Suprapubic skin (tissue), 4 donors: ENCODE measurements at places on chromosomes 5 and 9.

DNA sequence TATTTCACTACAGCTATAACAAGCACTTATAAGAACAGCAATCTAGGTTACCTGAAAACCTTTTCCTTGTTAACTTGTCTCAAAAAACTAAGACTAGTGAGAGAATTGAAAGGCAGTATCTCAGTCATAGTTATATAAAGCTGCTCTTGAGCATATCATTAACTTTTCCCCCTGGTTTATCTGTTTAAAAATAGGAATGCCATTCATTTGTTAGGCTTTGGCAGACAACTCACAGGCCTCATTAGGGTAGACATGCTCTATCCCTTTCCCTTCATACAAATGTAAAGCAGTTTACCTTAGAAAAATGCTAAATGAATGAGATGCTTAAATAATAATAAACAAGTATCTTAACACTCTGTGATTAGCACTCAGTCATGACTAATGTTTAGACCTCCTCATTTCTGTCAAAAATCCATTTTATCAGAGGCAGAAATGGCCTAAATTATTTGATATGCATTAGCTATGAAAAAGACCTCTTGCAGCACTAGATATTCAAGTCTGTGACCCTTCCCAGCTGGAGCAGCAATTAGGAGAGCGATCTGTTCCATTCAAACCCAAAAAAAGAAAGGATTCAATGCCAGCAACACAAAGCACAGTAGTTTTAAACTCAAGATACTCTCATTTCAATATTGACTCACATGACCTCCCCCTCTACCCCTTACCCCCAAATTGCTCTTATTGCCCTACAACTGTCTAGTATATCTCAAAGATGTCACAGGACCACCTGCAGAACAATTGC, 1578.8 kb upstream of the WWC1 start:
- DNase-seq = no peak

- peak; percentile 24 for DNase-seq
Observed at GRCh38 chr5:135225856-135226560, 173.0 kb downstream of the MACROH2A1 start.

GRCh38 chr5:7467179-7467578, 71.2 kb downstream of the ADCY2 start:
- no peak for DNase-seq

DNA sequence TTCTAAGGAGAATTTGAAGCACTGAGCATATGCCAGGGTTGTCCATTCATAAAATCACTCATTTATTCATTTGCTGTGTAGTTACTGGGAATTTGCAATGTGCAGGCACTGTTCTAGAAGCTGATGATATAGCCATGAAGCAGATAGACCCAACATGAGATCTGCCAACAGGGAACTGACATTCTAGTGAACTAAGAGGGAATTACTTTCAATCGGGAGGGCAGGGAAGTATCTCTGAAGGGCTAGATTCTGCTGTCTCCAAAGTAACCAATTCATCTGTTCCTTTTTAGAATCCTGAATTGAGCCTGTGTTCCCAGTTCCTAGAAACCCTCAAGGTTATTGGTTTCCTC, 11.4 kb upstream of the ARHGAP26 start:
- no peak for DNase-seq

DNA sequence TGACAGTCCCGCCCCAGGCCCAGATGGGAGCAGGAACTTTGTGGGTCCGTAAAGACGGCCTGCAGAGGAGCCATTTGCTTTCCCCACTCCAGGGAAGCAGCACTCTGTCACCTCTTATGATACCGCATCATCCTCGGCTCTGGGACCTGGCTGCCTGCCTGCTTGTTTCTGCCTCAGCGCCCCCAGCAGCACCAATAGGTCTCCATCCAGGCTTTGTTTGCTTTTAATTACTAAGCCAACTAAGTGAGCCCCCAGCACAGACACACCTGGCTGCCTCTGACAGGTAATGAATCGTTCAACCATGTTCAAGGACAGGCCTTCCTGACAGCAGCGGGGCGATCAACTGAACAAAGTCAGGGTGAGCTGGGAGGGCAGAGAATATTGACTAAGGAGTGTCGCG, 141.4 kb downstream of the C5orf15 start:
- peak; percentile 40 for DNase-seq

DNA sequence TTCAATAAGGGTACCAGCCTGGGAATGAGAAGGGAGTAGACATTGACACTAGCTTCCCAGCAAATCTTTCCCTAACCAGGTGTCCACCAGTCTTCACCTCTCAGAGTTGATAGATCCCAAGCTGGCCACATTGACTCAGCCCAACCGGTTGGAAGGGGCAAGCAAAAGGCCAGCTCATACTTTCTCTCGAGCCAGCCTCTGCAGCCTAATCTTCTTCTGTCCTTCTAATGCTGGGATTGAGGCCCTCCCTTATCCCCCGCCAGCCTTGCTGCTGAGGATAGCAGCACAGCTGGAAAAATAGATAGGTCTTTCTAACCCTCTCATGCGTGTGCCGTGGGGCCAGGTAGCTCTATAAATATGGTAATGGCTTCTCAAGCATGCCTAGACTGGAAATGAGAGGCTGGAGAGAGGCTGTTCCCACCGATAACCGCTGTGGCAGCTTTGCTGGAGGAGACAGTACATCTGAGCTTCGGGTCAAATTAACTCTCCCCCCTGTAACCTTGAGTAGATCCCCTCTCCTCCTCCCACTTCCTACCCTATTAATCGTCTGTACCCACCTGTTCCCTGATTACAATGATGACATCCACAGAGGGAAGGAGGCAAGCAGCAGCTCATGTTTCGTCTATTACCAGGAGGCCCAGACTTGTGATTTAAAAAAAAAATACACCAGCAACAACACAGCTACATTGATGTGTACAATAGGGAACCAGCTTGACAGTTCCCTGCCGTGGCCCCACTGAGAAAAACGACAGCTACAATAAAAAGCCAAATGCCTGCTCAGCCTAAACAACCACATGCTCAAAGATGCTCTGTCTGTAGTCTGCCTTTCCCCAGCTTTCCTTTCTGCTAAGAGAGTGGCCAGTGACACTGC, 219.9 kb upstream of the BRINP1 start:
- no peak for DNase-seq

DNA sequence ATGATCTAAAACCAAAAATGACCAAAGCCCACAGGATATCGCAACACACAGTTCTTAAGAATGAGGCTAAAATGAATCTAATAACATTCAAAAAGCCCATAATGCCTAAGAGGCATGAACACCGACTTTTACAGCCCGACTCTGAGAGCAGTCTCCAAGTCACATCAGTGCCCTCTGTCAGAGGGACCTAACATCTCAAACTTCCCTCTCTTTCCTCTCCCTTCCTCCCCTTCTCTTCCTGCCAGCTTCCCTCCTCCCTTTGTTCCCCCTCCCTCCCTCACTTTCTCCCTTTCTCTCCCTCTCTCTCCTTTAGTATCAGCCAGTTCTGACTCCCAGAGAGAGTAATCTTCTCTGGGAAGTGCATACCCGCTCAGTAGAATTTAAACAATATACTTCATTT, 154.4 kb downstream of the GLIS3 start:
- no peak for DNase-seq

DNA sequence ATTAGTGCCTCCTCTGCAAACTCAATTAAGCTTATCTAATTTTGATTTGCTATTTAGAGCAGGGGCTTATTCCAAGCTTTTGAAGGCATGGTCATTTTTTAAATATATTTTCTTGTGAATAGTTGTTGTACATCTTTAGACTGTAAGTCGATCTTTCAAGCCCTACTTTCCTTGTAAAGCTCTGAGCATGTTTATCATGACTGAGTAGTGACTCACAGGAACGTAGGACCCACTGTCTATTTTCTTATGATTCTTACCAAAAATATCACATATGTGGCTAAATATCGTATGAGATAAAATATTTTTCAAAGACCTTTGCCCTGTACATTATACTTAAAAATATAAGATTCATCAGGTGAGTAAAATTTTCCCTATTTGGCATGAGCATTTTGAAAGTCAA, 440.4 kb upstream of the GRIN3A start:
- no peak for DNase-seq

GRCh38 chr9:79196606-79197005, 375.2 kb upstream of the TLE4 start:
- DNase-seq = no peak

DNA sequence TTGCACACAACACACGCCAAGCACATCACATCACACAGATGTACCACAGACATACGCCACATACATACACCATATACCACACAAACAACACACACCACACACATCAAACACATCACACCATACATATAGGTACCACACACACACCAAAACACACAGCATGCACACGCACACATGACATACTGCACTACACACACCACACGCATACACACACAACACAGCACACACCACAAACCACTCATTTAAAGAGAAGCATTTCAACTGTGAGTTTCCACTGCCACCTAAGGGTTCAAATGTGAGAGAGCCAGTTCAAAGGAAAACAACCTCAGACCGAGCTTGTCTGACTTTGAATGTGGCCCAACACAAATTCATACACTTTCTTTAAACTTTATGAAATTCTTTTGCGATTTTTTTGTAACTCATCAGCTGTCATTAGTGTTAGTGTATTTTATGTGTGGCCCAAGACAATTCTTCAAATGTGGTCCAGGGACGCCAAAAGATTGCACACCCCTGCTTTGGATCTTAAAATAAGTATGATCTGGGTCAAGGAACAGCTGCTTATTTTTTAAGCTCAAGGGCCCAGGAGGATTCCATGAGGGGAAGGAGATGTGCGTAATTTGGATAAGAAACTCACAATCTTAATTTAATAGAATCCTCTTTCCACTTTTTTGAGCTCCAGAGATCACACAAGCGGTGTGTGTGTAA, 494.6 kb downstream of the GADD45G start:
- no peak for DNase-seq

GRCh38 chr9:116368680-116369079, 215.1 kb downstream of the PAPPA start:
- no peak for DNase-seq

GRCh38 chr5:34854459-34855174, 15.7 kb downstream of the TTC23L start:
- DNase-seq = no peak

DNA sequence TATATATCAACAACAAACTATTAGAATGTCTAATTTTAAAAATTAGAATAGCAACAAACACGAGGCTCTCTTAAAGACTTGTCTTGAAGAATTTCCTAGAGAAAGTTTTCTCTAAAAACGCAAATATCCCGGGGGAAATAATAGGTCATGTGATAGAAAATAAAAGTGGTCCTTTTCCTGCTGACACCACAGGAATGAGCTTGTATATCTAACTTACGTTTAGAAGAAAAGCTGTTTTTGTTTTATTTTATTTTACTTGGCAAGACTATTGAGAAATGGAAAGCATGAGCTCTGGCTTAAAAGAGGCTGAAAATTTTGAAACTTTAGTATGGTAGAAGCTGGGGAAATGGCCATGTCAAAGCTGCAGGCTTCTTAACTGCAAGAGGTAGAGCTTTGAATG, 465.0 kb downstream of the AGTPBP1 start:
- no peak for DNase-seq

GRCh38 chr5:55364537-55365055, 56.8 kb downstream of the MTREX start:
- DNase-seq = no peak

DNA sequence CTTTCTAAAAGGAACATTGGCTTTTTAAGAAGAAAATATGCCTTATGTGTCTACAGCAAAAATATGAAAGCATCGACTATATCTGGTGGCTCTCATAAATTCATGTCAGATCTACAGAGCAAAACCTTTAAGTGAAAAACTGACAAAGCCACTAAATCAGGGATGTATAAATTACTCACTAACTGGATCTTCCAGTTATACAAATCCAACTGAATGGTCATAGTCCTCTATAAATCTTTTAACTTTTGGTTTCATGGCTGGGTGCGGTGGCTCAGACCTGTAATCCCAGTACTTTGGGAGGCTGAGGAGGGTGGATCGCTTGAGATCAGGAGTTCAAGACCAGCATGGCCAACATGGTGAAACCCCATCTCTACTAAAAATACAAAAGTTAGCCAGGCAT, 29.2 kb upstream of the GZMA start:
- no peak for DNase-seq

GRCh38 chr9:128550226-128550625, 2.2 kb upstream of the SPTAN1 start:
- no peak for DNase-seq

- DNase-seq = no peak
Observed at GRCh38 chr9:94613003-94613402, 19.4 kb upstream of the FBP2 start.

- no peak for DNase-seq
Observed at GRCh38 chr5:94672746-94673145, 54.3 kb downstream of the SLF1 start.

GRCh38 chr9:86039991-86040860, 59.1 kb downstream of the GOLM1 start:
- no peak for DNase-seq

GRCh38 chr5:27437594-27438200, 399.3 kb upstream of the CDH9 start:
- DNase-seq = no peak

GRCh38 chr5:116229131-116229689, 144.4 kb downstream of the COMMD10 start:
- no peak for DNase-seq

DNA sequence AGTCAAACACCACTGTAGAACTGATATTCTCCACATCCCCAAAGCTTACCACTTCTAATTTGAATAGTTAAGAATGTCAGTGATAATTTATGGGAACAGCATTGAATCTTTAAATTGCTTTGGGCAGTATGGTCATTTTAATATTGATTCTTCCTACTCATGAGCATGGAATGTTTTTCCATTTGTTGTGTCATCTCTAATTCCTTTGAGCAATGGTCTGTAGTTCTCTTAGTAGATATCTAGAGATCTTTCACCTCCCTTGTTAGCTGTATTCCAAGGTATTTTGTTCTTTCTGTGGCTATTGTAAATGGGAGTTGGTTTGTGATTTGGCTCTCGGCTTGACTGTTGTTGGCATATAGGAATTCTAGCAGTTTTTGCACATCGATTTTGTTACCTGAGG, 1341.8 kb upstream of the CDH9 start:
- DNase-seq = no peak

DNA sequence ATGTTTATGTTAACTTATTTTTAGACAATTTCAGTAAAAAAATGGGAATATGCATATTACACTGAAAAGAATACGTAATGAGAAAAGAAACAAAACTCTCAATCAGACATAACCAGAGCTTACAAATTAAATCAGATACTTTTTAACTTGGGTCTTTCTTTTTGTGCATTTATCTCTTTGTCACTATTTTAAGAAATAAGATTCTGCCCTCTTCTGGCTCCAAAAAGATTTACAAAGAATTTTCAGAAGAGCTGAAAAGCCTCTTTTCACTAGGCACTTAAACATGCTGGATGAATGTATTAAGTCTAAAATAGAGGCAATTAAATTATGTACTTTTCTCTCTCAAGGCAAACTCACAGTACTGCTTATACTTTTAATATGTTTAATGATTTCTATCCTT, 55.5 kb downstream of the CEP120 start:
- DNase-seq = no peak
